Effector CD4-positive, alpha-beta T cell (primary cell): ENCODE measurements at places on chromosomes 5 and 9.

GRCh38 chr5:68303038-68303738, 87.6 kb downstream of the PIK3R1 start:
- no peak for DNase-seq

DNA sequence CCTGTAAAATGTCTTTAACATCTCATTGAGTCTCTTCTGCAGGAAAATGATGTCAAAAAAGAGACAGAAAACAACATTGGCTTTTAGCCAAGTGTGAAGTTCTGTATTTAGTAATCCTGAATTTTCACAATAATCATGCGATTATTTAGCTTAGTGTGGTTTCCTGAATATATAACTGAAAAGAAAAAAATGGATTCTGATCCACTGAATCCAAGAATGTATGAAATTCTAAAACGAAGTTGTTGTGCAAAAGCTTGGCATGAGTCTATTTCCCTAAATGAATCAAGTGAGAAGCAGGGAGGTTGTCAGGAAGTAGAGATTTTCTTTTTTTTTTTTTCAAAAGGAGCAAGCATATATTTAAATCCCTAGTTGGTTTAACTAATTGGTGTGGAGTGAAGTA, 145.9 kb upstream of the CDH6 start:
- no peak for DNase-seq

GRCh38 chr5:136699651-136700050, 334.3 kb upstream of the TRPC7 start:
- DNase-seq = no peak

DNA sequence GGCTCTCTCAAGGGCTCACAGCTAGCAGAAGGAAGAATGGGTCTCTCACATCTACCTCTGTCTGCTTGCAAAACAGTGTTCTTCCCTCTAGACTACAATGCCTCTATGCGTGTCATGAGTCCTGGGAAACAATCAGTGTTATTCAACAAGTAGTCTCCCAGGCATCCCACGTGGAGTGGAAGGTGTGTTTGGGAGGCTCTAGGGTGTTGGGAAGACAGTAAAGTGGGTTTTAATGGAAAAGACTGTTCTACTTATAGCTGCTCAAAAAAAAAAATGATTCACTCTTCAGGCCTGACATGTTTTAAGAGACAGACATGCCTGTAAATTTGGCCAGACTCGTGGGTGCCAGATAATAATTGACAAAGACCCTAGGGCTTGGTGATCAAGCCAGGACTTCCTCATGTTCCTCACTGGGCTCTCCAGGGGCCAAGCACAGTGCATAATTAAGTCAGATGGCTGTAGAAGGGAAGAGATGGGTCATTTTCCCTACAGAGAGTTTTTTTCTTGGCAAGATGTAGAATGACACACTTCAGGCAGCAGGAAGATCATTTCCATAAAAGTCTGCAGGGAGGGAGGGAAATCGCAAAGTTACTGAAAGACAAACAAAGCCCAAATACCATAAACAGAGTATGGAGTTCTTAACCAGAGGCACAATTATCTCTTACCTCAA, 246.4 kb downstream of the ACTL7B start:
- DNase-seq = no peak

DNA sequence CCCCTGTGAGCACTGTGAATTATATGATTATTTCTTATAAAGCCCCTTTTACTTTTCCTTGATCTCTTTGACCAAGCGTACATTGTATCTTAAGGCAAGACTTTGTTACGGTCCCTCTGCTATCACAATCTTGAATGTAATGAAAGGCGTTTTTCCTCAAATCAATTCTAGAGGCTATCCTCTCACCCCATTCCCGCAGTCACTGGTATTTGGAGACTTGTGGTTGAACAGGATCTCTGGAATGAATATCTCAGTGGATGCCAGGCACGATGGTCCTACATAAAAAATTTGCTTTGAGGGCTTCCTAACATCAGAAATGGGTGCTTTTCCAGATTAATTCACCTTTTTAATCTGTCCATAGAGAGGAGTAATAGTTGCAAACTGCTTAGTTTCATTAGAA, 151.4 kb upstream of the PAPPA start:
- no peak for DNase-seq

DNA sequence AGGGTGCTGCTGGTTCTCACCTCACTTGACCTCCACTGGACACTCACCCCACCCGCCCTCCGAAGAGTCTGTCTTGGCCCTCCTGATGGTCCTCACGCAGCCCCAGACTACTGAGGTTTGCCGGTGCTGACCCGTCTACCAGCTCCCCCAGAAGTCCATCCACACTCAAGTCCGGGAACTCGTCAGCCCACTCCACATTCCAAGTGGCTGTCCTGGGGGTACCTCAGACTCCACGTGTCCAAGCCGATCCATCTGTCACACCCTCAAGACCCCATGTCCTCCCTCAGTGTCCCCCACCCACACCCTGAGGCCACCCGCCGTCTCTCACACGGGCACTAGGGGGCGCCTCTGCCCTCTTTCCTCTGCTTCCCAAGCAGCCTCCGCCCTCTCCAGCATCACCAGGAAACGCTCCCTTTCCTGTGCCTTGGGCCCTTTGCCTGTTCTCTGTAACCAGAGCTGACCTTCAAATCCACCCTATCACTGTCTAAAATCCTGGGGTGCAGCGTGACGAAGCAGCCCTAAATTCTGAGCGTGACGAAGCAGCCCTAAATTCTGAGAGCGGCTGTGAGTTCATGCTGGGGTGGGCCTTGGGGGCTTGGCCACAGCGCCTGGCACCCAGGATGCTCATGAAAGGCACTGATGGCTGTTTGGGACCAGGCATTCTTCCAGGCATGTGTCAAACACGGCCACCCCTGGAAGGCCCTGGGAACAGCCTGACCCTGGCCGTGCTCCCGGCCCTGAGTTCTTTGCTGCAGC, 95.7 kb downstream of the KCNT1 start:
- DNase-seq = no peak

GRCh38 chr5:61881821-61882487, 424.1 kb upstream of the KIF2A start:
- no peak for DNase-seq

- no peak for DNase-seq
These were observed 21.2 kb downstream of the GSN start for GRCh38 chr9:121289026-121289771.

GRCh38 chr5:79305706-79306105, 69.8 kb downstream of the JMY start:
- DNase-seq = no peak

DNA sequence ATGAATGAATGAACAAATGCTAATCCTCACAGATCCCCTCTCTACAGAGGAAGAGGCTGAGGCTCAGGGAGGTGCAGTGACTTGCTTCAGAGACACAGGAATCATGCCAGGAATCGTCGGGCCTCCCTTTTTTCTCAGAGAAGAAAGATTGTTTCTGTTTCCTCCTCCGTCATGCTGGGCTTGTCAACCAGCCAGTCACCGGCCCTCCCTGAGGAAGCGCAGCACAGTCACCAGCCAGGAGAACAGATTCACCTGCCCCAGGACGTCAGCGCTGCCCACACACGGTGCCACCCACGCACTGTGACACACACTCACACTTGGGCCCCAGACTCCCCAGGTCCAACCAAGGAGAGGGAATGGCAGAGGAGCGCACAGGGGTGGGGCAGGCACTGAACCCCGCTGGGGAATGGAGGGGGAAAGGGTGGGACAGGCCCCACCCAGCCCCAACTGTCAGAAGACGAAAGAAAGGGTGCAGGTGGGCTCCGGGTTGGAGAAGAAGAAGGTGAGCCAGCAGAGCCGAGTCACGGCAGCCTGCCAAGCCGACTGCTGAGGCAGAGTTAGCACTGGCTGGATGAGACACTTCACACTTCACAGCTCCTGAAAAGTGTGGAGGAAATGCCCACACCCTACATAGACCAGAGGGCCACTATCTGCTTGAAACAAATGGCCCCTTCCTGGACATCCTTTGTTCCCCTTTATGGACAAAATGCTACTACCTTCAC, 13.8 kb upstream of the ERGIC1 start:
- no peak for DNase-seq

GRCh38 chr9:107759009-107759822, 269.6 kb upstream of the KLF4 start:
- no peak for DNase-seq

- no peak for DNase-seq
These were observed 165.6 kb upstream of the MPDZ start for GRCh38 chr9:13445103-13445500.

DNA sequence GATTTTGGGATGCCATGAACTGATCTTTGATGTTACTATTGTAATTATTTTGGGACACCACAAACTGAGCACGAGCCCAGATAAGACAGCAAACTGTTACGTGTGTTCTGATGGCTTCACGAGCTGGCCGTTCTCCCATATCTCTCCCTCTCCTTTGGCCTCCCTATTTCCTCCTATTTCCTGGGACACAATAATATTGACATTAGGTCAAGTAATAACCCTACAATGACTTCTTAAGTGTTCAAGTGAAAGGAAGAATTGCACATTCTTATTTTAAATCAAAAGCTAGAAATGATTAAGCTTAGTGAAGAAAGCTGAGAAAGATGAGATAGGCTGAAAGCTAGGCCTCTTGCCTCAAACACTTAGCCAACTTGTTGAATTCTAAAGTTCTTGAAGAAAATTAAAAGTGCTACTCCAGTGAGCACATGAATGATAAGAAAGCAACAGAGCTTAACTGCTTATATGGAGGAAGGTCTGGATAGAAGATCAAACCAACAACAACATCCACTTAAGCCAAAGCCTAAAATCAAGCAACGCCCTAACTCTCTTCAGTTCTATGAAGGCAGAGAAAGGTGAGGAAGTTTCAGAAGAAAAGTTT, 247.1 kb downstream of the LRRC70 start:
- DNase-seq = no peak

DNA sequence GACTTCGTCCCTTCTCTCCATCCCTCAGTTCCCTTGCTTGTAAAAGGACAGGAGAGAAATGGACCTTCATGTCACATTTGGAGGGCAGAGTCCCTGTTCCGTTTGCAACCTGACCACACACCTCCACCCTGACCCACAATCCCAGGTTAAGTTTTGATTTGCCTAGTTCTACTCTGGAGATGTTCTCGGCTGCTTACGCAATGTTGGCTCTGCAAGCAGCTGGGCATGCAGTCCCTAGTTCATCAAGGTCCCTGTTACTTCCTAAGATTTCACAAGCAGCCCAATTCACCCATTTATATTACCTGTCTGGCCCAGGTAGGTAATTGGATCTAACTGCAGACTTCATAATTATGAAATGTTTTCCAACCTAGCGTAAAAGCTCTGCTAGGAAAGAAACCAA, 28.8 kb downstream of the SLIT3 start:
- no peak for DNase-seq

DNA sequence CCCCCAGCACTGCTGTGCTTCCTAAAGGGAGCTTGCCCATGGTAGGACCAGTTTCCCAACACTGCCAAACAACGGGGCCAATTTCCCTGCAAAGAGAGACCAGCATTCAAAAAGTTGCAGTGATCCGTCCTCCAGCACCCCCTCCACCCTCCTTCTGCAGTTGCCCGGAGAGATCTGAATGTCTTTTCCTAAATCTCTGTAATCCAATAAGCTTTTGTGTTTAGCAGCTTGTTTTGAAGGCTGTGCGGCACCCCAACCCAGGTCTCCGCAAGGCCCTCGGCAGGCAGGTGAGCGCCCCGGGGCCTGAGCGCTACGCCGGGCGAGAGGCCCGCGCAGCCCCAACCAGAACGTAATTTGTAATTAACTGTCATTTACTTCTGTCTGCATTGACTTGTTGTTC, 366.9 kb upstream of the IRX2 start:
- no peak for DNase-seq

GRCh38 chr9:4486176-4486575, 4.1 kb upstream of the SLC1A1 start:
- no peak for DNase-seq

DNA sequence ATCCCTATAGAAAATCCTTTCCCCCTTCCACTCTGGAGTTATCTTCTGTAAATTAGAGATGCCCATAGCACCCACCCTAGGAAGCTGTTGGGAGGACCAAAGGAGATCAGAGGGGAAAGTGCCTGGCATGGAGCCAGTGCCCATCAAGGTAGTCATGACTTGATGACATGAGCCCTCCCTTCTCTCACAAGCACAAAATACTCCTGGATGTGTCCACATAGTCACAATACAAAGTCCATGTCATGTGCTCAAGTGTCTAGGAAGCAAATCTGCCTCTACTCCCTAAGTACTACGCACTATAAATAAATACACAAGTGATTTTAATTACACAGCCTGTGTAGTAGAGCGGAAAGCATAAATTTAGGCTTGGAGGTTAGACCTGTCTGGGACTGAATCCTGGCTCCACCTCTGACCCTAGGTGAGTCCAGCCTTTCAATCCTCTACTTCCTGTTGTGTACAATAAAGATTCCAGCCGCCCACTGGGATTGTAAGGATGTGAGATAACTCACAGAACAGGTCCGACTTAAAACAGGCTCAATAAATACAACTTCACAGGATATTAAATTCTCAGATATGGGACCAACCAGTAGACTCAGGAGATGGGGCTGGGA, 30.6 kb downstream of the TTC39B start:
- DNase-seq = no peak

- no peak for DNase-seq
These were observed 838 bp downstream of the POLK start for GRCh38 chr5:75512383-75513074.

GRCh38 chr5:35924950-35925722, 13.3 kb downstream of the CAPSL start:
- peak; percentile 71 for DNase-seq

DNA sequence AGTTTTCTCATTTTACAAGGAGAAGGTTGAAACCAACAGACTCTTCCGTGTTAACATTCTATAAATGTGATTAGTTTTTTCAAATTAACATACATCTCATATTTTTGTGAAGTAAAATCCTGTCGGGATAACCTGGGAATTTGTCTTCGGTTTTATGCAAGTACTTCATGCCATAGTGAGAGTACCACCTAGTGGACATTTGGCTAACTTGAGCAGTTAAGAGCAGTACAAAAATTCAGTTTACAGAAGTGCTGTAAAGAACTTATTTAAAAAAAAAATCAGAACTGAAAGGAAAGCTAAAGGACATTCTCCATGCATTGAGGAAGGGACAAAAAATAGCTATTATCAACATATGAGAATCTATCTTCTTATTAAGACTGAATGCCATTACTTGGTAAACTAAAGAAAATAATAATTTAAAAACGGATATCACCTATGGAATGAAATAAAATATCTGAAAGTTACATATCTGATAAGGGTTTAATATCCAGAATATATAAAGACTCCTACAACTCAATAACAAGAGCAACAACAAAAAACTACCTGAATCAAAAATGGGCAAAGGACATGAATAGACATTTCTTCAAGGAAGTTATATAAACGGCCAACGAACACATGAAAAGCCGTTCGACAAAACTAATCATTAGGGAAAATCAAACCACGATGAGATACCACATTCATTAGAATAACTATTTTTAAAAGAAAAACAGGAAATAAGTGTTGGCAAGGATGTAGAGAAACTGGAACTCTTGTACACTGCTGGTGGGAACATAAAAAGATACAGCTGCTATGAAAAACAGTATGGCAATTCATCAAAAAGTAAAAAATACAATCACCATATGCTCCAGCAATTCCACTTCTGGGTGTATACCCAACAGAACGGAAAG, 117.0 kb upstream of the GNA14 start:
- no peak for DNase-seq

DNA sequence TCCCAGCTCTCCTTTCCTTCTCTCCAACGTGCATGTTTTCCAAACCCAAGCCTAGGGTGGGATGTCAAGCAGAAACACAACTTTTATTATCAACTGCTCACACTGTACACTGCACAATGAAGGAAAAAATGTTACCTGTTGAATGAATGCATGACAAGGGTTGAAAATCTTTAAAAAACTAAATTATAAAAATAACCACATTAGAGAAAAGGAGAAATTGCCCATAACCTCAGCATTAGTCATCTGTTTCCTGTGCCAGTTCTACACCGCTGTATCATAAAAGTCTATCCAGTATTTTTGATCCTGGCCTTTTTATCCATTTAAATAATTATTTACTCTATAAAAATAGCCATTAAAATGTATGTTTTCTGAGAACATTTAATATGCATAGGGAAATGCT, 101.1 kb downstream of the APBA1 start:
- DNase-seq = no peak
